CD4-positive, alpha-beta T cell treated with Interleukin-10 for 1 hour (primary cell): ENCODE measurements at places on chromosomes 3 and 15.
A peak's percentile ranks its signal among the peaks of the same experiment; 100 is the strongest.

DNA sequence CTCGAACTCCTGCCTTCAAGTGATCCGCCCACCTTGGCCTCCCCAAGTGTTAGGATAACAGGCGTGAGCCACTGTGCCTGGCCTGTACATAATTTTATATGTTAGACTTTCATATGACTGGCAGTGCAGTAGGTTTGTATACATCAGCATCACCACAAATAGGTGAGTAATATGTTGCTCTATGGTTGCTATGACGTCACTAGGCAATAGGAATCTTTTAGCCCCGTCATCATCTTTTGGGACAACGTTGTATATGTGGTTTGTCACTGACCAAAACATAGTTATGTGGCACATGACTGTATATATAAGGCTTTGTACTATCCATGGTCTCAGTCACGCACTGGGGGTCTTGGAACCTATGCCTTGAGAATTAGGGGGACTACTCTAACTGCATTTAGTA is 17.0 kb upstream of the DNAJC19 start:
- DNase-seq = no peak

DNA sequence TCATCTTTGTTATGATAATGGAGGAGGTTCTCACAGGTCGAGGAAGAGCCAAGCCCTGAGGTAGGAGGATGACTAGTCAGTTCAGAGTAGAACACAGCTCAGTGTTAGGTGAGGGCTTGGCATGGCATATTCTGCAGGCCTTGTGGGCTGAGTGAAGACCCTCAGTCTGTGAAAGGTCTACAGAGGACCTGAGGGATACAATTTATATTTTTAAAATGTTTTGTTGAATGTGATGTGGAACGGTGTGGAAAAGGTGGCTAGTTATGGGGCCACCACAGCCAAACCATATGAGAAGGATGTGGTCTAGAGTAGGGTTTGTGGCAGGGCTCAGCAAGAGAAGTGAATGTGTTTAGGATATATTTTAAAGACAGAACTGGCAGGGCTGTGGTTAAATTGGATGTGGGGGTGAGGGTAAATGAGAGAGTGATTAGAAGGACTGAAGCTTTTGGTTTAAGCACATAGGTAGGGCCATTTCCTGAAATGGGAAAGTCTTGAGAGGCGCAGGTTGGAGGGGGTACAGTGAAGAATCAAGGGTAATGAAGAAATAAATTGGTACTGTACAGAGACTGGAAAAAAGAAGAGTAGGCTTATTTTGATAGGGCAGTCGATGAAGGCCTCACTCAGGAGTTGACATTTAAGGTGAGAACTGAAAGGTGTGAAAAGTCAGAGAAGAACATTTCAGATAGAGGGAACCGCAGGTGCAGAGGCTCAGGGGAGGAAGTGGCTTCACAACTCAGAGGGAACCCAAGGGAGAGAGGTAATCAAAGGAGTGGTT is 60.5 kb downstream of the SPTSSB start:
- peak; percentile 63 for DNase-seq

DNA sequence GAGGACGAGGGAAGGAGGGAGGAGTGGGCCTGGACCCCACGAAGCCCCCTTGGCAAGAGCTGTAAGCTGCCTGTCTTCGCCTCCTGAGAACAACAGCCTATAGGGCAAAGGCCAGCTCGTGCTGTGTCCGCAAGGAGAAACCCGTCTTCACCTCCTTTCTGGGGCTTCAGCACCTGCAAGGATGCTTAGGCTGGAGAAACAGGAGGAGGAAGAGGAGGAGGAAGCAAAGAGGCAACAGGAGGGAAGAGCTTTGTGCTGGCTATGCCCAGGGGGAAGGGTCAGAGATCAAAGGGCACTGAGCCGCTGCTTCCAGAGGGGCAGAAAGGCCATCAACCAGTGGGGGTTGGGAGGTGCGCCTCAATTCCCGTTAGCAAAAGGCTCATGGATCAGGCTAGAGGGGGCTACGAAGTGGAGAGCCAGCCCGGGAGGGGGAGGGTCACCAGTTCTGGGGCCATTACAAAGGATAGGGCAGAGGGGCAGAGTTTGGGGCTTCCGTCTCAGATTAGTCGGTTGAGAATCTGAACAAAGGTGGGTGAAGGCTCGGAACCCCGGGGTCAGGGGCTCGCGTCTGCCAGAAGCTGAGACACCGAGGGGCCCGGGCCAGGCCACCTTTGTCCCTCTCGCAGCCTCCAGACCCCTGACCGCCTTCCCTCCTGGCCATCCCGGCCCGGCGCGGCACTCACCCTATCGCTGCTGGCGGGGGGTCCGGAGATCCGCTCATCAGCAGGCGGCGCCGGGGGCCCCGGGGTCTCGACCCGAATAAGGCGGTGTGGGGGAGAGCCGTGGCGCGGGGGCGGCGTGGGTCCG is 792 bp downstream of the SHF start:
- no peak for DNase-seq

DNA sequence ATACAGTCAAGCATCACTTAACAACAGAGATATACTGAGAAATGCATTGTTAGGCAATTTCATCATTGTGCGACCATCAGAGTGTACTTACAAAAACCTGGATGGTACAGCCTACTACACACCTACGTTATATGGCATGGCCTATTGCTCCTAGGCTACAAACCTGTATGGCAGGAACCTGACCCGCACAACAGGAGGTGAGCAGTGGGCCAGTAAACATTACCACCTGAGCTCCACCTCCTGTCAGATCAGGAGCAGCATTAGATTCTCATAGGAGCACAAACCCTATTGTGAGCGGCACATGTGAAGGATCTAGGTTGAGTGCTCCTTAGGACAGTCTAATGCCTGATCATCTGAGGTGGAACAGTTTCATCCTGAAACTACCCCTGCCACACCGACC is 89.7 kb downstream of the SCAPER start:
- DNase-seq = no peak

DNA sequence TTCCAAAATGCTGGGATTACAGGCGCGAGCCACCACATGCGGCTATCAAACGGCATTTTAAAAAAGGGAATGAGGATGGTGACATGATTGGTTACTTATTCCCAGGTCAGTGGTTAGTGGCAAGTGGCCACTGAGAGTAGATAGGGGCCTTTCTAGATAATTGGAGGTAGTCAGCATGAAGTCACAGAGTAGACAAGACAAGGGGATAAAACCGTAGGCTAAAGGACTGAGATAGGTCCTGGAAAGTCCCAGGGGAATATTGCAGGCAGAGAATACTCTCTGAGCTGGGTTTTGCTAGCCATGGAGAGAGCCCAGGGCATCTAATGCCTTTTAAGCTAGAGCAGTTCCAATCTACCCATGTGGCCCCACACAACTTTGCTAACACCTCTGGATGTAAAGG is 52.2 kb downstream of the KCNAB1 start:
- no peak for DNase-seq

- DNase-seq = no peak
Measured at GRCh38 chr15:32131803-32132202, 101.5 kb downstream of the CHRNA7 start.

- no peak for DNase-seq
Measured at GRCh38 chr3:64457811-64458210, 230.0 kb downstream of the ADAMTS9 start.

- DNase-seq = no peak
Measured at GRCh38 chr3:99868311-99868646, 50.6 kb downstream of the CMSS1 start.

- DNase-seq = no peak
Measured at GRCh38 chr15:93268066-93268465, 179.1 kb upstream of the RGMA start.

- peak; percentile 48 for DNase-seq
Measured at GRCh38 chr15:40048211-40048792, 9.3 kb upstream of the SRP14 start.

DNA sequence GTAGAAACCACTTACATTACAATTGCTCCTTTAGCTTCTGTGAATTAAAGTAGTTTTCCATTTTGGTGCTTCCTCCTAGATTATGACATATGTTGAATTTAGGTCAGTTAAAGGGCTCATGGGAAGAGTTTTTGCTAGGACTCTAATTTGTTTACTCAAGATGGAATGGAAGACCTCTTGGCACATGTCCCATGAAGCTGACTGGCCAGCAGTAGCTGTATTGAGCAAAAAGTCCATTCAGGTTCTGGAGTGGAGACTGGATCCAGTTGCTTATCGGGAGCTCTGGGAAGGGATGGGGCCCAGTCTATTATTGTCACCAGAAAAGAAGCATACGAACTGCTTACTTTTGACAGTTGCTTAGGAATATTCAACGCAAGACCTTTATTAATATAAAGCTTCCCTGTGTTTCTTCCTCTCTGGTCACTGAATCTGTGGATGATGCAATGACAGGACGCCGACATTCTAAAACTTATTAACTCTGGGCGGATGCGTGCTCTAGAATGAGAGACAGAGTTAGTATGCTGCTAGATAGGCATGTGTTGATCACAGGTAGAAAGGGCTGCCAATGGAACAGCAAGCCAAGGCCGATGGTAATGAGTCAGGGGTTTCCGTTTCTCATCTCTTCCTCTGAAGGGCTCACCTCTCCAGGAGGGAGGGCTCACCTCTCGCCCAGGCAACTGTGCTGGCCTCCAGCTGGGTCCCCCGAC is 155.8 kb downstream of the NR1D2 start:
- no peak for DNase-seq

GRCh38 chr3:107942951-107943749 is 147.7 kb downstream of the CD47 start:
- DNase-seq = no peak

DNA sequence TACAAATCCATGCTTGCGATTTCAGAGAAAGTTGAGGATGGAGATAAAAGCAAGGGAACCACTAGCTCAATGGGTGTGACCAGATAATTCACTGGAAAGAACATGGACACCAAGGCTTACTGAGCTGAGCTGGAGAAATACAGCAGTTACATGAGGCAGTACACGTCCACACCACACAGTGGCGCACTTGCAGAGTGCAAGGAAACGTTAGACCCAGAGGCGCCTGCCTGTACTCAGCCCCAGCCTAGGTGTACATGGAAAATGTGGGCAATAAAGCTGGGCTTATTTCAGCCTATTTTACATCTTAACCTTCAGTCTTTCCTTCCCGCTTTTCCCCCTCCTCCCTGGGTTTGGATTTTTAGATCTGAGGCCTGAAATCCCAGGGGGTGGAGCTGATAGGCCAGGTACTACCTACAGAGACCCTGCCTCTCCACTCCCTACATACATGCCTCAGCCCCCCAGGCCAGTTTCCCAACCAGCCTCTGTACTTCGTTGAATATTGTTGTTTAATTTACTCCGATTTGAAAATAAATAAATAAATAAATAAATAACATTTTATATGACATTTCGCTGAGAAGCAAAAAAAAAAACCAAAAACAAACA is 60.1 kb downstream of the PCOLCE2 start:
- DNase-seq = peak; percentile 50

GRCh38 chr3:127750226-127751031 is 71.9 kb downstream of the MGLL start:
- DNase-seq = no peak

- no peak for DNase-seq
Measured at GRCh38 chr3:138949002-138949418, 2.0 kb downstream of the FOXL2NB start.

DNA sequence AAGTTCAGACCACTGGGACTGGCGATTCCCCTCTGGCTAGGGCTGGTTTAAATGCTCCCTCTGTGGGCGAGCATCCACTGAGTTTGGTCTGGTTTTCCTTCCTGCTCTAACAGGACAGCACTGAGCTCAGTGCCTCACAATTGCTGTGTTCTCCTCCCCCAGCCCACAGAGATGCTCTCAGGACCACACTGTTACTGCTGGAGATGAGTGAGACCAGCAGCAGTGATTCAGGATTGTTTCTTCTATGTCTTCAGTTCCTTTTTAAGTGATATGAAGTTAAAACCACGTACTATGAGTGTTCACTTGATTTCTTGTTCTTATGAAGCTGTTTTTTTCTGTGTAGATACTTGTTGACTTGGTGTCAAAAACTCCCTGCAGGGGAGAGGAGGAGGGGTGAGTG is 180.4 kb upstream of the COL8A1 start:
- no peak for DNase-seq

DNA sequence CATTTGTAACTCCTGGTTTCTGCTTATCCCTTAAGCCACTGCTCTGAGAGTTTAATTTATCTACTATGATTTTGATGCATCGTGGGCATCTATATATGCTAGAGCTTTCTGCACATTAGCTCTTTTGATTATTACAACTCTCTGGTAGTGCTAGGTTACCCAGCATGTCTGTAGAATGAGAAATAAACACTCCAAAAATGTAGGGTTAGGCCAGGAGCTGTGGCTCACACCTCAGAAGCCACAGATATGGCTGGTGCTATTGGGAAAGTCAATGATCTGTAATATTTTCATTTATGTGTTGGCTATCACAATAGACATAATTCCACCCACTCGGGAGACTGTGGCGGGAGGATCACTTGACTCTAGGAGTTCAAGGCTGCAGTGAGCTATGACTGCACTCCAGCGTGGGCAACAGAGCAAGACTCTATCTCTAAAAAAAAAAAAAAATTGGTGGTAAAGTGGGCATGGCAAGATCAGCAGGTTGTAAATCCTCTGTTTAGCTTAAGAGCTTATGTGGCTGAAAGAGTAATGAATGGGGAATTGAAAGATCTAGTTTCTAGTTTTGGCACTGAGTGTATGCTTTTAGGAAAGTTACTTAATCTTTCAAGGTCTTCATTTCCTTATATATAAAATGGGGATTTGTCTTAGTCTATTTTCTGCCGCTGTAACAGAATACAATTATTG is 6.3 kb downstream of the TIGIT start:
- no peak for DNase-seq

GRCh38 chr15:31472636-31473384 is 146.2 kb downstream of the KLF13 start:
- peak; percentile 66 for DNase-seq

DNA sequence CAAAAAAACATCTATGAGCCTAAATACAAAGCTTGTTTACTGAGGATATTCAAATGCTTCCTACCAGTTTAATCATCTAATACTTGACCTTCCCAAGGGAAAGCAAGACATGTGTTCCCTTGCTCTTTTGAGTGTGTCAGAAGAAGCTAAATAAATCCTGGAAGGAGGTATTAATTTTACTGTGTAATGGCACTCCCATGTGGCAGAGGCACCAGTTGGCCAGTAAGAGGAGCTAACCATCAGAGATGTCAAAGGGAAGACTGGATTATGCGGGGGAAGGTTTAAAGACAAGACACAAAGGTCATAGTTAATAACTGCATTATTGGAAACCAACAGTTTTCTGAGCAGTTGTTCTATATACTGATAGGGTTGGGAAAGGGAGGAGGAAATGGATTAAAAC is 125.1 kb downstream of the SUCLG2 start:
- no peak for DNase-seq
